ENCODE measurements at places on chromosomes 16 and 17. TPM values are rescaled to one million over a fixed set of nuclear protein-coding genes. Genes with fewer than 3 reads are reported as not detected.
A peak's percentile ranks its signal among the peaks of the same experiment; 100 is the strongest.

GRCh38 chr17:37820995-37821713, 76.3 kb upstream of the HNF1B start:
- H3K27ac ChIP-seq = no peak overlapping the region
- H3K4me3 ChIP-seq = no peak overlapping the region
- peaks cover 7% of the 10 kb centered on the region for H3K4me1 ChIP-seq
- H3K36me3 ChIP-seq = no peaks in the 10 kb centered on the region
- DNase-seq = no peak
- peaks cover 6% of the 10 kb centered on the region for H3K27me3 ChIP-seq

DNA sequence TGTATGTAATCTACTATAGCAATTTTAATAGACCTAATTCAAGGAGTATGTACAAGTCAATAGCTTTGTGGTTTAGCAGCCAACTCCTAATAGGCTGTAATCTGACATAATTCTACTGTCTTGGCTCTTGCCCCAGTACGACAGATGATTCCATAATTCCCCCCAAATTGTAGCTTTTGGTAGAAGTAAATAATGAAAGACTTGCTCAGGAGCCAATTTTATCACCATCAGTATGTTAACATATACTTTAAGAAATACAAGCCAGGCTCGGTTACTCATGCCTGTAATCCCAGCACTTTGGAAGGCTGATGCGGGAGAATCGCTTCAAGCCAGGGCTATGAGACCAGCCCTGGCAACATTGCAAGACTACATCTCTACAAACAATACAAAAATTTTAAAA, 53.9 kb downstream of the AP2B1 start:
- H3K4me1 ChIP-seq = no peaks in the 10 kb centered on the region
- no peak overlapping the region for H3K27ac ChIP-seq
- peaks cover 100% of the 10 kb centered on the region for H3K36me3 ChIP-seq
- no peak overlapping the region for H3K4me3 ChIP-seq

- no peak for DNase-seq
- H3K36me3 ChIP-seq = no peaks in the 10 kb centered on the region
- no peak overlapping the region for H3K4me3 ChIP-seq
- no peak overlapping the region for H3K27ac ChIP-seq
- H3K27me3 ChIP-seq = no peaks in the 10 kb centered on the region
Observed at GRCh38 chr17:39108461-39109375, 42.7 kb downstream of the PLXDC1 start.

TBC1D3K gene
- total RNA-seq = not detected

ATXN2L gene
- 66.2 TPM for total RNA-seq

ZNF597 gene
- total RNA-seq = 1.7 TPM

DNA sequence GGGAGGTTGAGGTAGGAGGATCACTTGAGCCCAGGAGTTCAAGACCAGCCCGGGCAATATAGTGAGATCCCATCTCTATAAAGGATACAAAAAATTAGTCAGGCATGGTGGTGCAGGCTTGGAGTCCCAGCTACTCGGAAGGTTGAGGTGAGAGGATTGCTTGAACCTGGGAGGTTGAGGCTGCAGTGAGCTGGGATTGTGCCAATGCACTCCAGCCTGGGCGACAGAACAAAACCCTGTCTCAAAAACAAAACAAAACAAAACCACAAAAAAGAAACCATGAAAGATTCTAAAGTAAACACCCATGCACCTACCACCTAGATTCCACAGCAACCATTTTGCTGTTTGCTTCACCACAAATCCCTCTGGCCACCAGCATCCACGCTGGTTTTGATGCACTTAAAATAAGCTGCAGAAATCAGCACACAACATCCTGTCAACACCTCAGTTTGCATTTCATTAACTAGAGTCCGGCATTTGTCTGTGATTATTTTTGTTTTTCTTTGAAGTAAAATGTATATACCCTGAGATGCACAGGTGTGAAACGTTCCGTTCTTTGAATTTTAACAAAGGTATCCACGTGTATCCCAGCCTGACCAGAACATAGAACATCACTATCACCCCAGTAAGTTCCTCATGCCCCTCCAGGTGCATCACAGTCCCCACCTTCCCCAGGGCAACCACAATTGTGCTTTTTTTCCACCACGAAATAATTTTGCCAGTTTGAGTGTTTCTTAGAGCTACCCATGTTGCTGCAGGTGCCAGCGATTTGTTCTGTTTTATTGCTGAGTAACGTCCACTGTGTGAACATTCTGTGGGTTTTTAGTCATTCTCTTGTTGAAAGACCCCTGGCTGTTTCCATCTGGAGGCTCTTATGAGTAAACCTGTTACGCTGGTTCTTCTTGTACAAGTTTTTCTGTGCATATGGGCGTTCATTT, 191.5 kb downstream of the SEC14L1 start:
- H3K36me3 ChIP-seq = no peaks in the 10 kb centered on the region
- peak overlapping the region; percentile 31 for H3K4me3 ChIP-seq
- peak; percentile 2 for DNase-seq
- H3K27me3 ChIP-seq = no peaks in the 10 kb centered on the region
- H3K4me1 ChIP-seq = peaks cover 14% of the 10 kb centered on the region

GRCh38 chr17:73595479-73595878, 48.8 kb downstream of the SDK2 start:
- H3K4me1 ChIP-seq = no peaks in the 10 kb centered on the region
- H3K27ac ChIP-seq = no peak overlapping the region
- no peak overlapping the region for H3K4me3 ChIP-seq
- peak; percentile 54 for DNase-seq
- H3K36me3 ChIP-seq = no peaks in the 10 kb centered on the region
- no peaks in the 10 kb centered on the region for H3K27me3 ChIP-seq

CRHR1 gene
- total RNA-seq = not detected

MYH11 gene
- total RNA-seq = 31.1 TPM

DNA sequence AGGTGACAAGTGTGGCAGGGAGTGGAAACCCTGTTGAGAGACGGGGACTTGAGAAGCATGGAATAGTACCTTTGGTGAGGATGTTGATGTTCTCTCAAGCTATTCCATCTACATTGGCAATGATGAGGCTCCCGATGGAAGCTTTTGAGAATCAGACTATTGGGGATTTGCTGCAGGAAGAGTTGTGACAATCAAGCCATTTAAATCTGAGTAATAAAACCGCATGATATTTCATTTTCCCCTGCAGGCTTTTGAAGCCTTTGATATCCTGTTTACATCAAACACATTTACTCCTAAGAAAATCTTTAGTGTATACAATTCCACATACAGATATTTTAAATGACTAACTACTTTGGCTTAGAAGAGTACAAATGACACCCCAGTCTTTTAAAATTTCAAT, 49.0 kb upstream of the CRYM start:
- no peak for DNase-seq
- H3K27ac ChIP-seq = no peak overlapping the region
- no peaks in the 10 kb centered on the region for H3K27me3 ChIP-seq

DRC7 gene
- not detected for total RNA-seq

KRTAP4-6 gene
- not detected for total RNA-seq

- no peak within 1 kb of the TSS for H3K27ac ChIP-seq
- peaks cover 34% of the 10 kb centered on the region for H3K27me3 ChIP-seq
- H3K4me1 ChIP-seq = no peaks in the 10 kb centered on the region
- no peaks in the 10 kb centered on the region for H3K36me3 ChIP-seq
Observed at GRCh38 chr16:89613231-89613953, at the start of gene DPEP1. TSS of gene DPEP1 (plus strand) at chr16:89613642. CDS start at chr16:89630411, 16,769 bp downstream.

- DNase-seq = no peak
- H3K4me1 ChIP-seq = peaks cover 8% of the 10 kb centered on the region
- peak overlapping the region; percentile 62 for H3K4me3 ChIP-seq
- peak overlapping the region; percentile 45 for H3K27ac ChIP-seq
- peaks cover 17% of the 10 kb centered on the region for H3K27me3 ChIP-seq
Observed at GRCh38 chr16:67431775-67432505, 1.0 kb downstream of the HSD11B2 start.

DNA sequence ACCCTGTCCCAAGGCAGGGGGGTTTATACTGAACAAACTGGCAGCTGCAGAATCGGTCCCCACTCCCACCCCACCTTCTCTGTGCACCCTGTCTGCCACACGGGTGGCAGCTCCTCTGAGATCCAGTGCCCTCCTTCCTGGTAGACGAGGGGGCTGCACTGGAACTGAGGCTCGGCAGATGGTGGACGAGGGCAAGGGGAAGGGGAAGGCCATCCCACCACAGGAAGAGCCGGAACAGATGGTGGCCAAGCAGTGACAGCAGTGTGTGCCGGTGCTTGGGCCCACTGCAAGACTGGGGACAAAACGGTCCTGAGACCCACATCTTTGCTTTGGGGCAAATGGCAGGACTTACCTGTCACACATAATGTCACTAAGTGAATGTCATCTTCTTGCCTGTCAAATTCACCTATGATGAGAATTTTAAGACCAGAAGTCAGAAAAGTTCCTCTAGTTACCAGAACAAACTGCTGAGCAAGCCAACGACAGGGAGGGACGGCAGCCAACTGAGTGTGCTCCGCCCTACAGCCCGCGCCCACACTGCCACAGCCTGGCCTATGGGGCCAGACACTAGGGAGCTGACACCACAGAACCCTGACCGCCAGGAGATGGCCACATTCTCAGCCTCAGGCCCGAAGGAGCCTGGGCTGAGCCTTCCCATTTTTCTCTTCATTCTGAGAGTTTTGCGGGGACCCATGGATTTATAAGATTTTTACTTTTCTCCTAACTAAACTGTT, 14.4 kb downstream of the NTAN1 start:
- peak overlapping the region; percentile 19 for H3K27ac ChIP-seq
- H3K4me1 ChIP-seq = peaks cover 17% of the 10 kb centered on the region
- no peaks in the 10 kb centered on the region for H3K27me3 ChIP-seq
- H3K4me3 ChIP-seq = no peak overlapping the region
- DNase-seq = peak; percentile 82
- H3K36me3 ChIP-seq = peaks cover 92% of the 10 kb centered on the region

DNA sequence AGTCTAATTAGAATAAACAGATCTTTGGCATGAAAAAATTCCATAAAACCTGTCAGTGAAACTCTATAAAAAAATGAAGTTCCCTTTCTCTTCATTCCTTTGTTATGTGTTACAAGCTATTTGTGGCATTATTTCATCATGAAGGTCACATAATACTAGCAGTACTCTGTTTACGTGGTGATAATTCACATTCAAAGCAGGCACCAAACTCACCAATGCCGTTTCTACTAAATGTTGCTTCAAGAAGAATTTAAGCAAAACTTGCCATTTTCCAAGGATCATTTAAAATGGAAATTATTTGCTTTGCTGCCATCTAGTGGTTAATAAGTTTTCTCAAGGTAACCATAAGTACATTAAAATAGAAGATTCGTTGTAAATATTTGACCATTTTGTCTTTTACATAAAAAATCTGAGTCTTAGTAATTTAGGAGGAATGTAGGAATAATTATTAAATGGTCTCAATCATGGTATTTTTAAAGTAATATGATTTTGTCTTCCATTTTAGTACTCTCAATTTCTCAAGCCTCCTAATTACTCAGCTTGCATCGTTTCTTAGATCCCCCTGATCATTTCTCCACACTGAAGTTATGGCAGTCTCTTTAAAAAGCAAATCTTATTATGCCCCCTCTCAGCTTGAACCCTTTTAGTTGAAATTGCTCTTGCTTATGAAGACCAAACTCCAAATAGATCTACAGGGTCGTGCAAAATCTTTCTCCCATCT, 80.8 kb downstream of the OMG start:
- no peak overlapping the region for H3K27ac ChIP-seq
- no peak overlapping the region for H3K4me3 ChIP-seq
- H3K4me1 ChIP-seq = no peaks in the 10 kb centered on the region
- no peak for DNase-seq
- no peaks in the 10 kb centered on the region for H3K27me3 ChIP-seq

GRCh38 chr17:63024716-63025115, 58.7 kb downstream of the TANC2 start:
- H3K4me1 ChIP-seq = no peaks in the 10 kb centered on the region
- H3K27me3 ChIP-seq = no peaks in the 10 kb centered on the region
- no peaks in the 10 kb centered on the region for H3K36me3 ChIP-seq
- H3K27ac ChIP-seq = no peak overlapping the region
- no peak for DNase-seq

DNA sequence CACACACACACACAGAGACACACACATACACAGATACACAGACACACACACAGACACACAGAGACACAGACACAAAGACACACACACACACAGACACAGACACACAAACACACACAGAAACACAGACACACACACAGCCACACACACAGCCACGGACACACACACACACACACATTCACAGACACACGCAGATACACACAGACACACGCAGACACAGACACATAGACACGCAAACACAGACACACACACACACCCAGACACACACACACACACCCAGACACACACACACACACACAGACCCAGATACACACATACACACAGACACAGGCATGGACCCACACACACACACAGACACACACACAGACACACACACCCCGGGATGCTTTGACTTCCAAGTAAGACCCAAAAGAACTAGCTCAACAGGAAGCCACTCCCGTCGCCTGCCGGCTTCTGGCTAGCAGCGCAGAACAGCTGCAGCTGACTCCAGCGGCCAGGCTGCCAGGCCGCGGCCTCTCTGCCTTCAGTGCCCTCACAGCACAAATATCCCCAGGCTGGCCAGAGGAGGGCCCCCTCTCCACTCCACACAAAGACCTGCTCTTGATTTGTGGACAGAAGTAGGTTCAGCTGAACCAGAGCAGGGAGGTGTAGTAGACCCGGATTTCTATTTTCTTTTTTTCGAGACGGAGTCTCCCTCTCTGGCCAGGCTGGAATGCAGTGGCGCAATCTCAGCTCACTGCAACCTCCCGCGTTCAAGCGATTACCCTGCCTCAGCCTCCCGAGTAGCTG, 6.0 kb upstream of the CHRNE start:
- peaks cover 16% of the 10 kb centered on the region for H3K4me1 ChIP-seq
- peak overlapping the region; percentile 63 for H3K27ac ChIP-seq
- H3K4me3 ChIP-seq = no peak overlapping the region
- no peaks in the 10 kb centered on the region for H3K36me3 ChIP-seq

DNA sequence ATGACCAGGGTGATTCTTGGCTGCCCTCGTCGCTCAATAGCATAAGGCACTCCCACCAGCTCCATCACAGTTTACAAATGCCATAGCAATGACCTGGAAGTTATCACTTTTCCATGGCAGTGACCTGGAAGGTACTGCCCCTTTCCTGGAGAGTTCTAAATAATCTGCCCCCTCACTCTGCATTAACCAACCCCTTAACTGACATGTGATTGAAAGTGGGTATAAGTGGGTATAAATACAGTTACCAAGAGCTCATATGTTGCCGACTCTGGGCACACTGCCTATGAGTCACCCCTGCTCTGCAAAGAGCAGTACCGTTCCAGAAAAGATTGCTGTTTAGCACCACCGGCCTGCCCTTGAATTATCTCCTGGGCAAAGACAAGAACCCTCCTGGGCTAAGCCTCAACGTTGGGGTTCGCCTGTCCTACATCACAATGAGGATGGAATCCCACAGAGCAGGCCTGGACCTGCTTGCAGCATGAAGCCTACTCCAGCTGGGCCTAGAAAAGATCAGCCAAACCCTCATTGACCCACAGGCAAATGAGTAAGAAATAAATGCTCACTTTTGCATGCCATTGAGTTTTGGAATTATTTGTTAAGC, 95.2 kb upstream of the SEC14L1 start:
- no peak for DNase-seq
- no peaks in the 10 kb centered on the region for H3K36me3 ChIP-seq
- no peak overlapping the region for H3K27ac ChIP-seq

- no peaks in the 10 kb centered on the region for H3K4me1 ChIP-seq
- no peak overlapping the region for H3K4me3 ChIP-seq
- no peak overlapping the region for H3K27ac ChIP-seq
- H3K27me3 ChIP-seq = peaks cover 4% of the 10 kb centered on the region
- peak; percentile 73 for DNase-seq
- no peaks in the 10 kb centered on the region for H3K36me3 ChIP-seq
Observed at GRCh38 chr17:10327640-10328039, 45.2 kb downstream of the MYH13 start.
